ENCODE measurements at places on chromosomes 1 and 21.

GRCh38 chr1:10054465-10054864, 21.7 kb downstream of the UBE4B start:
- no peak for DNase-seq

GRCh38 chr1:150791585-150791984, 16.5 kb downstream of the CTSK start:
- no peak for DNase-seq

GRCh38 chr1:111576547-111576946, 43.0 kb upstream of the RAP1A start:
- DNase-seq: no peak

GRCh38 chr1:192826791-192827546, 18.1 kb downstream of the RGS2 start:
- DNase-seq: no peak

GRCh38 chr1:235997931-235998330, 67.0 kb downstream of the NID1 start:
- DNase-seq: no peak

GRCh38 chr1:34714386-34714785, 40.5 kb upstream of the GJB5 start:
- no peak for DNase-seq

- no peak for DNase-seq
Observed at GRCh38 chr1:165816157-165816556, 11.3 kb upstream of the UCK2 start.

DNA sequence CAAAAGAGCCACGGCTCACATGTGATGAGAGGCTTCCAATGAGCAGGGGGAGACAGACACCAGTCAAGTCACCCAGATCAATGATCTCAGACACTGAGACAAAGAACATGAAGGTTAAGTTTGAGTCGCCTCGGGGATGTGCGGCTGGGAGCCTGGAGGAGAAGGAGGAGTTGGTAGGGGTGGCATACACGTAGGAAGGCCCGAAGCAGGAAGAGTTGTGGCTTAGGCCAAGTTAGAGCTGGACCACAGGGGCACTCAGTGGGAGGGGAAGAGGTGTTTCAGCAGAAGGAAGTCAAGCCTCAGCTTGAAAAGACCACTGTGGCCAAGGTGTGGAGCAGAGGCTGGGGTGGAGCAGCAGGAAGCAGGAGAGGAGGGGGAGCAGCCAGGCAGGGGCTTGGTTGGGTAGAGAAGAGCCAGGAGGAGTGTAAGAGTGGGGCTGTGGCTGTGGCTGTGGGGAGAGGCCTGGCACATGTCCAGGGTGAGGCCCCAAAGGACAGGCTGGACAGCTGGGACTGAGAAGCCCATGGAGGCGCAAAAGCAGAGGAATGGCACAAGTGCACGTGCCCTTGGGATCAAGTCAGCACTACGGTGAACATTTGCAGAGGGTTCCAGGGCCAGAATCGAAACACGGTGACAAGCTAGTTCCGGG, 27.6 kb downstream of the CTNNBIP1 start:
- no peak for DNase-seq

DNA sequence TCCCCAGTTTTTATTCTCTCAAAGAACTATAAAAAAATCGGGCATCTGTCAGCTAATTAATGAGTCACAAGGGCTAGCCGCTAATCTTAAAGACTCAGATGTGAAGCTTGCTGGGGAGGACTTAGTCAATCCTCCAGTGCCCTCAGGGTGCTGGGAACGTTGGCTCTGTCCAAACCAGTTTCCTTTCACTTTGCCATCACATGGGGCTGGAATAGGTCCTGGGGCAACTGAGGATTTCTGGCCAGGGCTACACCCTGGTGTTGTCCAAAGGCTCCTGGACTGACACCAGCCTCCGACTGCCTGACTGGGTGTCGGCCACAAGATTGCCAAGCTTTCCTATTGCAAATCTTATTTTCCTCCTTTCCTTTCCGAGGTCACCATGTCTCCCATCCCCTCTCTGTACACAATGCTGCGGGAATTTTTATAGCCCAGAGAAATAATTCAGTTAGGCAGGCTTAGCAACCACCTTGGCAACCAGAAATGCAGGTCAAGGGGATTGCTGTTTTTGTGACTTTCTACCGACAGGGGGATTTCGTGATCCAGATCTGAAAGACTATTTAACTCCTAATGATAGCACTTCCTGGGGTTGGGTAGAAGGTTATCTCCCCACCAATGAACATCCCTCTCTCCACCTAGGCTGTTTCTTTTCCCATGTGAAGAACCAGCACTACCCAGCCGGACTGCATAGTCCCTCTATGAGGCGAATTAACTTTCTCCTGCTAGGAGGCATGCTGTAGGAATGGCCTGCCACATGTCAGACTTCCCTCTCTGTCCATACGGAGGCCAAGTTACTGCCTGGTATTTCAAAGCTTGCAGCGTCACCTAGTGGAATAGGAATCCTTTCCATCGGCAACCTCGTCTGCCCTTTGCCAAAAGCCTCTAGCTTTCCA, 29.9 kb upstream of the CTBS start:
- no peak for DNase-seq

- DNase-seq: no peak
Observed at GRCh38 chr1:40709802-40710278, 18.3 kb downstream of the NFYC start.

- DNase-seq: no peak
Observed at GRCh38 chr1:43537423-43538142, 6.9 kb downstream of the PTPRF start.

DNA sequence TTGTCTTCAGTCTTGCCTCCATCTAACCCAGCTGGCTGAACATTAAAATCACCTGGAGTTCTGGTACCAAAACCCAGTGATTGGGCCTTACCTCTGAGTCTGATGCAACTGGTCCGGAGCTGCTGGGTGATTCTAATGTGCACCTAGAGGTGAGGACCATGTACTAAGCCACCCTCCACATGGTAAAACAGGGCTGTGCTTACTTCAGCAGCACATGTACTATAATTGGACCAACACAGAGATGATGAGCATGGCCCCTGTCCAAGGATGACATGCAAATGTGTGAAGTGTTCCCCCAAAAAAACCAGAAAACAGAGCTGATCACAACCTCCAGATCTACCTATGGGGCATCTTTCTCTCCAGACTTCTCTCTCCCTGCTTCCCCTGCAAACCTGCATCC, 37.0 kb downstream of the ELK4 start:
- no peak for DNase-seq

DNA sequence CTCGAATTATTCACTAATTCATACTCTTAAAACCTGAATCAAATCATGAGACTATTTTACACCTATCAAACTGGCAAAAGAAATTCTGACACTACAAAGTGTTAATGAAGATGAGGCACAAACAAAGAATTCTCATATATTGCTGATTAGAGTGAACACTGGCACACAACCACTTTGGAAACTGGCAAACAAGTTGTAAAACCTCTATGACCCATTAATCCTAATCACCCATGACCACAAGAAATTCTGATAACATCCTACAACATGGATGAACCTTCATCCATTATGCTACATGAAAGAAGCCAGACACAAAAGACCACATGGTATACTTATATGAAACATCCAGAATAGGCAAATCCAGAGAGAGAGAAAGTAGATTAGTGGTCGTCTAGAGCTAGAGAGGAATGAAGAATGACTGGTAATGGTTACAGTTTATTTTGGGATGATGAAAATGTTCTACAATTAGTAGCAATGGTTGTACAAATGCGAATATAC, 8.5 kb downstream of the GPBP1L1 start:
- no peak for DNase-seq

DNA sequence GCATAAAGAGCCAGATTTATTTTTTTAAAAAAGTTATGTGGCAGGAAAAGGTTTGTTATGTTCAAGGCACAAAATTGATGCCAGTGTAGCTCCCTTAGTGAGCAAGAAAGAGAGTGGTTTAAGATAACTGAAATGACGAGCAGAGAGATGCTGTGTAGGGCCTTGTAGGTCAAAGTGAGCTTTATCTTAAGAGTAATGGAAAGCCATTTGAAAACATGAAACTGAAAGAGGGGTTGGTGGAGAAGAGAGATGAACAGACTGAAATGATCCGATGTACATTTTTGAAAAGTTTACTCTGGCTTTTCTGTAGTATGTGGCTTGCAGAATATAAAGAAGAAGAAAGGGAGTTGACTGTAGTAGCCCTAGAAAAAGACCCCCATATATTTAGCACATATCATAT, 383.6 kb downstream of the PLA2G4A start:
- no peak for DNase-seq

GRCh38 chr1:115544131-115544530, 97.6 kb upstream of the VANGL1 start:
- no peak for DNase-seq

GRCh38 chr1:226360106-226360746, 47.7 kb downstream of the PARP1 start:
- DNase-seq: no peak

- no peak for DNase-seq
Observed at GRCh38 chr21:33433425-33434114, 30.4 kb downstream of the IFNGR2 start.

- DNase-seq: no peak
Observed at GRCh38 chr1:230393722-230394121, 32.4 kb downstream of the PGBD5 start.

DNA sequence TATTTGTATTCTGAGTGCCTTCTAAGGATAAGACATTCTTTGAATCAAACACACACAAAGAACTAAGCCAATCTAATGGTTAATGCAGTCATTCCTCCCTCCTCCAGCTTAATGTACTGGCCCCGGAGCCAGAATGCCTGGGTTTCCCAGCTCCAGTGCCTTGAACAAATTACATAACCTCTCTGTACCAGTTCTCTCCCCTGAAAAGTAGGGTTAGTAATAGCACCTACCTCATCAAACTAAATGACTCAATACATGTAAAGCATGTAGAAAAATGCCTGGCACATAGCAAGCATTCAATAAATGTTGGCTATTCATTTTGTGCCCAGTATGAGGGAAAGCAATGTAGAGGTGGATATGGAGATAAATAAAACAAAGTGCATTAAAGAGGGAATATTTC, 14.0 kb downstream of the C1orf52 start:
- no peak for DNase-seq

DNA sequence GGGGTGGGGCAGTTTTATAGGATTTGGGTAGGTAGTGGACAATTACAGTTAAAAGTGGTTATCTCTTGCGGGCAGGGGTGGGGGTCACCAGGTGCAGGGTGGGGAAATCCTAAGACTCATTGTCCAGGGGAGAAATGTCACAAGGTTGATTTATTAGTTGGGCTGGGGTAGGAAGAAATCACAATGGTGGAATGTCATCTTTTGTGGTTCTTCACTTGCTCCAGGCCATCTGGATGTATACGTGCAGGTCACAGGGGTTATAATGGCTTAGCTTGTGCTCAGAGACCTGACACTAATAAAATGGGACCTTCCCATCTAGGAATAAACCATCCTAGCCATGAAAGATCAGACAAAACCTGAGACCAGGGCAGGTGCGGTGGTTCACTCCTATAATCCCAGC, 11.5 kb downstream of the TEX46 start:
- DNase-seq: no peak

GRCh38 chr1:235996048-235996785, 68.7 kb downstream of the NID1 start:
- DNase-seq: no peak

DNA sequence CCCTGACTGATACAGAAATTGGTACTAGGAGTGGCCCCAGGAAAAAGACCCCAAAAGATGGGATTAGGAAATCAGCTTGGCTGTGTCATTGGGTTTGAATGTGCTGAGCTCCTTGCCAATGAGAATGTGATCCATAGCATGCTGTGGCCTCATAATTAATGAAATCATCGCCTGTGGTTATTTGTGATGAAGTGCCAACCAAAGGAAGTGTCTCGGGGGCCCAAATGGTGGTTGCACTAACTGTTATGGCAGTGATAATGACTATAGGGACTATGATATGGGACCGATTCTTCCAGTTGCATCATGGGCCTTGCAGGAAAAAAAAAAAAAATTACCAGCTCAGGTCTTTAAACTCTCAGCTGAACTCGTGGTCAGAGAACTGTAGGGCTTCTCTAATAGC, 15.4 kb upstream of the ZDHHC18 start:
- DNase-seq: no peak

DNA sequence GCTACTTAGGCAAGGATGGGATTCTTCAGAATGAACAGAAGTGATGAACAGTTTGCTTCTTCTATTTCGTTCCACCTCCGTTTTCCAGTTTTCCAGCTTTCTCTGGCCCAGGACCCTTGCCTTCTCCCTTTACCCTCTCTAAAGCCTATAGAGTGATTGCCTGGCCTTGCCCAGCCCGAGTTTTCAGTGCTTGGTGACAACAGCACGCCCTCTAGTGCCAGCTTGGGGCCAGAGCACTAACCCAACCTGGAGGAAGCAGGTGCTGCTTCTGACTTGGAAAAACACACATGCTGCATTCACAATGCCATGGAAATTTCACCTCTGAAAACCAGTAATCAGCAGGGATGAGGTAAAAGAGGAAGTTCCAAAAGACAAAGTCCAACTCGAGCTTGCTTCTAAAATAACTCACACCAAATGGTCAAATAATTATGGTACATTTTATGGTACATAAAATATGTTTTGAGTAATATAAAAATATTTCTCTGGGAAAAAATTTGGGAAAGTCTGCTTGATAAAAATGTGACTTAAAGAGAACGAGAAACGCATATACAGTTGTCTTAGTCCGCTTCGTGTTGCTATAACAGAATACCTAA, 26.1 kb downstream of the UBE2T start:
- peak; percentile 69 for DNase-seq

GRCh38 chr1:37482796-37483744, 8.7 kb downstream of the ZC3H12A start:
- DNase-seq: no peak

GRCh38 chr21:16280686-16281091, 550.9 kb downstream of the USP25 start:
- DNase-seq: no peak

DNA sequence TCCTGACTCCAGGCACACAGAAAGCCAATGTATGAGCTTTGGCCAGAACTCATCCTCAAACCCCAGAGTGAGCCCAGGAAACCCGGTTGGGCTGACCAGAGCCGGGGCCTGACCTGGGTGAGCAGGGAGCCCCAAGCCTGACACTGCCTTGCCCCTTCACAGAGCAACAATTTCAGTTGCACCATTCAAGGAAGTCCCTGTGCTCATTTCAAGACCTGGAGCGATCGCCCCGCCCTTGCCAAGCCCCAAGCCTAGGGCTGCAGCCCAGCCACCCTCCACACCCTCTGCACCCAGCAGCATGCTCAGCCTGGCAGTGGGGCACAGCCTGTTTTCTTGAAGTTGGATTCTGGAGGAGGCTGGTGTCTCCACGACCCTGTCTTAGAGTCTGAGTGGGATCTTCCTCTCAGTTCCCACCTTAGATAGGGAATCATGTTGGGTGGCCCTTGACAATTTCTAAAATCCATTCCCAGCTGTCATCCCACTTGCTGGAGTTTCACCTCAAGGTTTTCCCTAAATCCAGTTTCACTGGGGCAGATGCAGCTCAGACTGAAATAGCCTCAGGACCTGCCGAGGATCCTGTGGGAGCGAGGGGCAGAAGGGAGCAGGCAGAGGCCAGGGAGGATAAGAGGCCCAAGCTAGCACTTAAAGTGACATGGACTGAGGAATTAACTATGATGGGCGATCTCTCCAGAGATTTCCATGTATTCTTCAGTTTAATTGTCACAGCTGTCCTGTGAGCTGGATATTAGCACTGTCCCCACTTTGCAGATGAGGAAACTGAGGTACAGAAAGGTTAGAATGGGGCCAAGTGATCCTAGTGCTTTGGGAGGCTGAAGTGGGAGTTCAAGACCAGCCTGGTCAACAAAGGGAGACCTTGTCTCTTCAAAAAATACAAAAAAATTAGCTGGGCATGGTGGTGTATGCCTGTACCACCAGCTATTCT, 2.5 kb downstream of the NBL1 start:
- DNase-seq: no peak

- no peak for DNase-seq
Observed at GRCh38 chr1:202801175-202801574, 7.0 kb downstream of the KDM5B start.

GRCh38 chr21:34908419-34909055, 140.6 kb downstream of the RUNX1 start:
- no peak for DNase-seq
